ENCODE measurements at places on chromosomes 4 and X.

DNA sequence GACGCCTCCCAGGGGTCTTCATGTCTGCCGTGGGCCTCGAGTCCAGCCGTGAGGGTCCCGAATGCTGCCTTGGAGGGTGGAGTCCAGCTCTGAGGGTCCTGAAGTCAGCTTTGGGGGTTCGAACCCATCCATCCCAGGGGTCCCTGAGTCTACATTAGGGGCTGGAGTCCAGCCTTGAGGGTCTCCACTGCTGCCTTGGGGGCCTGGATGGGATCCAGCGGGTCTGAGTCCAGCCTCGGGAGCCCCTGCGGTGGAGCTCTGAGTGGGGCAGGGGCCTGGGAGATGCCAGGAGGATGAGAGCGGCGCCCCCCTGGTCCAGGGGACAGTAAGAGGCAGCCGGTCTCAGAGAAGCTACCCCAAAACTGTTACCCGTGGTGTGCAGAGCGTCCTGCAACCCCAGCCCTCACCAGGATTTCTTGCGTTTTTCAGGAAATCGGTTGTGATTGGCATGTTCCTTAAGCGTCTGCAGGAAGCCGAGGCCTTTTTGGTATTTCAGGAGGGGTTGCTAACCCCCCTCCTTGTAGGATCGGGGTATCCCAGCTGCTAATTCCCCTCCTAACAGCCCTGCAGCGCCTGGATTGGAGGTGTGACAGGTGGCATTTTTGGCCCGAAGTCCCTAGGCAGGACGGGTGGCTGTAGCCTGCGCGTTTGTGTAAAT, 1.7 kb upstream of the GTPBP6 start:
- DNase-seq = peak; percentile 30

DNA sequence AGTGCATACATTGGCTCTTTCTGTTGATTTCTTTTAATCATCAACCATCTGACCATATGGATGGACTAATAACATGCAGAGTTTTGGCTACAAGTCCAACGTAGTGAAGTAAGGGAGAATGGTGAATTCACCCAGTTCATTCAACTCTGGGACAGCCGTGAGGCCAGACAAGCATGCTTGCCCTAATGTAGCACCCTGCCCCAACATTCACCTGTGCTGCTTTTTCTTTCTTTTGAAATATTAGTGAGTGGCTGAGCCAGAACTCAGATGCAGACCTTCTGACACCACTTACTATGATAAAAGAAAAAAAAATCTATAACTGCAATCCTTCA, 17.5 kb downstream of the ARSJ start:
- peak; percentile 26 for DNase-seq

- no peak for DNase-seq
Measured at GRCh38 chrX:15405846-15406245, 21.6 kb upstream of the VEGFD start.

DNA sequence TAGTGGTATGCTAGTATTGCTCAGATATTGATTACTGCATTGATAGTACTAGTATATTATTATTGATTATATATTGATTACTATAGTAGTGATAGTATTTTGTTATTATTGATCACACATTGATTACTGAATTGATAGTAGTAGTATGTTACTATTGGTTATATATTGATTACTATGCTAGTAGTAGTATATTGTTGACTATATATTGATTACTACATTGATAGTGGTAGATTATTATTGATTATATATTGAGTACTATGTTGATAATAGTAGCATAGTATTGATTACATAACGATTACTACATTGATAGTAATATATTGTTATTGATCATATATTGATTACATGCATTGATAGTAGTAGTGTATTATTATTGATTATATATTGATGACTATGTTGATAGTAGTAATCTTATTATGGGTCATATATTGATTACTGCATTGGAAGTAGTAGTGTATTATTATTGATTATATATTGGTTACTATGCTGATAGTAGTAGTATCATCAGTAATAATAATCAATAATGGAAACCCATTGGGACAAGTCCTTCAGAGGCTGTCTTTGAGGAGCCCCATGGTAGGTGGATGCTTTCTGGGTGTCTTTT, 30.6 kb downstream of the GYG2 start:
- DNase-seq = no peak

DNA sequence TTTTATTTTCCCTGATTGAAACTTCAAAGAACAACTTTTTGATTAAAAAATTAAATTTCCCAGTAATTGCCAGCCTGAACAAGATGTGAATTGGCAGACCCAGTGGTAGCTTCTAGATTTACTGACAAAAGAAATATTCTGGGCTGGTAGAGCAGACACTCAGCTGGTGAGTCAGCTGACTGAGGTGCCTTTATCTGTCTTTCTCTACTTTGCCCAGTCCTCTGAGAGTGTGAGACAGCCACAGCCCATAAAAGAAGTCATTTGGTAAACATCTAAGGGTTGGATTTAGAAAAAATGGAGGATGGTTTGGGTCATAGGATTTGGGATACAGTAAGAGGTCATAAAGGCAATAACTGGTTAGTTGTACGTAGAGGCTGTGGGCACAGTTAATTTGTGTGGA, 54.5 kb downstream of the CCSER1 start:
- DNase-seq = no peak

- no peak for DNase-seq
Measured at GRCh38 chrX:41002026-41002425, 83.2 kb upstream of the USP9X start.

GRCh38 chrX:68112321-68112720, 321.0 kb downstream of the OPHN1 start:
- DNase-seq = no peak

- no peak for DNase-seq
Measured at GRCh38 chr4:169024762-169025161, 14.7 kb upstream of the CBR4 start.

DNA sequence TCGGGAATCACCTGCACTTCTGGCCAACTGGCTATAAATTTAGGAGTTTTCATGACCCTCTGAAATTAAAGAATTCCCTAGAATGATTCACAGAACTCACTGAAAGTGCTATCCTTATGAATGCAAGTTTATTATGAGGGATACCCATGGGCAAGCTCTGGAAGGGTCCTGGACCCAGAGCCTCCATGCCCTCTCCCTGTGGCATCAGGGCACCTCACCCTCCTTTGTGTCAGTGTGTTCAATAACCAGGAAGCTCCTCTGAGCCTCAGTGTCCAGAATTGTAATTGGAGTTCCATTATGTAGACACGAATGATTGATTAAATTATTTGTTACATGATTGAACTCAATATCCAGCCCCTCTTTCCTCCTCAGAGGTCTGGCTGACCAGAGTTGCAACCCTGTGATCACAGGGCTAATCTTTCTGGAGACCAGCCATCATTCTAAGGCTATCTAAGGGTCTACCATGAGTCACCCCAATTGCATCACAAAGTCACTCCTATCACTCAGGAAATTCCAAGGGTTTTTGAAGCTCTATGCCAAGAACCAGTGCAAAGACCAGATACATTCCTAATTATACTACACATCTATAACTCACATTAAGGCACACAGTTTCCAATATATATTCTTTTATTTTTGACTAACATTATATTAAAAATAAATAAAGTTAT, 8.9 kb downstream of the ANXA3 start:
- no peak for DNase-seq

- peak; percentile 28 for DNase-seq
Measured at GRCh38 chr4:62070291-62070852, 870.2 kb downstream of the ADGRL3 start.

DNA sequence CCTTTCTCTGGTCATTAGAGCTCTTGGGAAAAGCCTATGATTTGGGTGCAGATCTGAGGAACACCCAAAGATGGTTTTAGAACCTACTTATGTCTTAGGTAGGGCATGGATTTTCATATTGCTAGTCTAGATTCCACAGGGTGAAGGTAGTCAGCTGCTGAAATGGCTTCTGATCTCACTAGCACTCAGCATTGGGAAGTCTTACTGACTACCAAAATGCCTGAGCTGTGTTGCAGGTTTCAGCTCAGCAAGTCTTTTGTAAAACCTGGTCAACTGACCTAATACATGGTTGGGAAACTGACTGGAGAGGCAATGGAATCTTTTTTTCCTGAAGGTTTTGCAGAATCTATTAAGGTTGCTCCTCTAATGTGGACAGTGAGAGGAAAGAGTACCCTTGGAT, 136.4 kb downstream of the CCNG2 start:
- DNase-seq = no peak

- no peak for DNase-seq
Measured at GRCh38 chrX:68429216-68429615, 4.1 kb downstream of the OPHN1 start.

GRCh38 chr4:87017580-87018342, 83.0 kb downstream of the AFF1 start:
- no peak for DNase-seq

DNA sequence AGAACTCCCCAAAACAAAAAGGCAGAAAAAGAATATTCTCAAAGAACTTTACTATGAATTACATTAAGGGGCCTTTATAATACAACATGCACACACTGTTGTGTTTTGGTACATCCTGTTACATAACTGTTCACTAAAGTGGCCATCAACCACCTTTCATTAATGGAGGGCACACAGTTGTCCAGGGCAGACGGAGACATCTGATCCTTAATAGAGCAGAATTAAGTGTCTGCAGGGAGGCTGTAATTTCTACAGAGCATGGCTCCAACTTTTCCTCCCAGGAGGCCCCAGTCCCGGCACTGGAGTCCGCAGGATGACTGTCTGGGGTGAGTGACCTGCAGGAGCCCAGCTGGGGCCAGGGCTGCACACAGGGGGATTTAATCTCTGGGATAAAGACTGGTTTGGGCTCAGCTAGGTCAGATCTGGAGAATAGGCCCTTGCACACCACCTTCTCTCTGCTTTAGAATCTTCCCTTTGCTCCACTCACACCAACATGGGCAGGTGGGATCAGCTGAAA, 233.4 kb downstream of the MAML3 start:
- no peak for DNase-seq

DNA sequence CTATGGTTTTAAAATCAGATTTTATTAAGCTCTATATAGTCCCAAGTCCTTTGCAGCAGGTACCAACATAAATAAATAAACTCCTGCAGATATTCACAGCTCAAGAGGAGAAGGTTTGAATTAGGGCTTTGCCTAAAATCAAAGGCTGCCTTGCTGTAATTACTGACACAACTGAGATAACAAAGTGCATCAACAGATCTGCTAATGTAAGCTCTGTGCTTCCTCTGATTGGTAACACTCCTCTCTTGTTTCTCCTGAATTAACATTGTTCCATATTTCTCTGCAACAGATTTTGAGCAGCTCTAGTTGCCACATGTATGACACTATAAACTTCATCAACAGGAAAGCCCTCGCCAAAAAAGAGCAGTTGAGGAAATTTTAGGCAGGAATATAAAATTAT, 193.6 kb downstream of the SLC39A8 start:
- DNase-seq = no peak

- no peak for DNase-seq
Measured at GRCh38 chr4:3388471-3389232, 53.1 kb upstream of the HGFAC start.
